ENCODE measurements at places on chromosomes 4 and X. TPM values are rescaled to one million over a fixed set of nuclear protein-coding genes. Genes with fewer than 3 reads are reported as not detected.

- DNase-seq: no peak
Observed at GRCh38 chr4:37068580-37068979, 176.0 kb upstream of the NWD2 start.

DNA sequence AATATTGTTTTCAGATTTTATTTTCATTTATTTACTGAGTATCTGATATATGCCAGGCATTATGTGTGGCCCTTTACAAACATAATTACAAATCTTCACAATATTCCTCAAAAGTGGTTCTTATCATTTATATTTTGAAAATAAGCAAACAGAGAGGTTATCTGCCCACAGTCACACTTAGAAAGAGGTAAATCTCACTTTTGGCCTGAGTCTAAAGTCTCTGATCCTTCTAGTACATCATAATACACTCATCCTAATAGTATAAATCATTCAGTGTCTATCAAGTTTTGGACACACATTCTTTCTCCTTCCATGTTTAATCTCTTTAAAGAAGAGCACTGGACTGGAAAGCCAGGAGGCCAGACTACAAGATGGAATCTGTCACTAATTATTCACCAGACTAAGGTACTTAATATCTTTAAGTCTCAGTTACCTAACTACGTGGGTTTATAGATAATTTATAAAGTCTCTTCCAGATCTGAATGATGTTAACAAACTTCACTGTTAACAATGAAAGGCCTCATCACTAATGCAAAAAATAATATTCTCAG, 281.3 kb downstream of the PPP3CA start:
- no peak for DNase-seq

DNA sequence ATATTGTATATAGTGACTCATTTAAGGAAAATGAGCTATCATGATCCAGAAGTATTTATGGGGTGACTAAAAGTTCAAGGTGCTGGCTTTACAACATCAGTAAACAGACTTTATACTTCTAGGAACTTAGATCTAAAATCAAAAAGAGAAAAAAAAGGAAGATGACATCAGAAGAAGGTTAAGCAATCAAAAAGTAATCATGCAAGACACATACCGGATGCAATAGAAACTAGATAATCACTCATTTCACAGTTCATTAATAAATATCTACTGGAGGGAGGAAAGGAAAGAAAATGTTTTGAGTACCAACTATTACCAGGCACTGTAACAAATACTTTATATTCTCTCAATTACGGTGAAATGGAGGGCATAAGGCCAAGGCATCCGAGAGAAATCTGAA, 276.4 kb downstream of the SPRY1 start:
- no peak for DNase-seq

The POU3F4 gene
- total RNA-seq: not detected

All from left ventricle myocardium inferior (tissue), 1 donor.